ENCODE measurements at places on chromosomes 1 and 21.

- peak; percentile 46 for DNase-seq
These were observed 9.2 kb downstream of the FCRL3 start for GRCh38 chr1:157691285-157691920.

DNA sequence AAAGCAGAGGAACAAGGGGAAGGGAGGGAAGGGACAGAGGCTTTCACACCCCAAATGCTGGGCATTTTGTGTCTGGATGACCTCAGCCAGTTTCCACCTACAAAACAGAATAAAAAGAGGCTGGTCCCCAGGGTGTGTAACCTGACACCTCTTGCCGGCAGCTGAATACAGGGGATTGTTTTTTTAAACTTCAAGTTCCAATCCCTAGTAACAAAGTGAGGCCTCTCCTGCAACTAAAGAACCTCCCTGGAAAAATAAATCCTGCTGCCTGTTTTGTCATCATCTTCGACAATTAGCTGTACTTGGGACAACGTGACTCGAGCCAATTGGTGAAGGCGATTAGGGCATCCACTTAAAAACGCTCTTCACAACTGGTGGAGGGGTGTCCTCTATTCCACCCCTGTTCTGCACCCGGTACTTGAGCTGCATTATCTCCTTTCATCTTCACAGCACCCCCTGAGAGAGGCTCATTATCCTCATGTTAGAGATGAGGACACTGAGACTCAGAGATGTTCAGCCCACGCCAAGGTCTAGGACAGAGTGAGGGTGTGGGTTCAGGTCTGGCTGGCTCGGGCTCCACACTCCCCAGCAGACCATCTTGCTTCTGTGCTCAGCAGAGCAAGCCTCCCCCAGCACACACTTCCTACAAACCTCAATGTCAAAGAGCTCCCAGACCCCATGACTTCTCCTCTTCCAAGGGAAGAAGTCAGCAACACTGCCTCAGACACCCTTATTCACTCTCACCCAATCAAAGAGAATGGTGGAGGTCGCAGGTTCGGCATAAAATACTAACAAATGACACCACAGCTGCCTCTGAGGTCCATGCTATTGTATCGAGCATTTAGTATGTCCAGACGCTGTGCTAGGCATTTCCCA lies 15.2 kb downstream of the ITPKB start:
- DNase-seq, result peak; percentile 74

GRCh38 chr1:39650431-39650830 lies 11.0 kb upstream of the HEYL start:
- DNase-seq, result no peak

GRCh38 chr1:100028765-100029164 lies 59.0 kb downstream of the SLC35A3 start:
- no peak for DNase-seq

DNA sequence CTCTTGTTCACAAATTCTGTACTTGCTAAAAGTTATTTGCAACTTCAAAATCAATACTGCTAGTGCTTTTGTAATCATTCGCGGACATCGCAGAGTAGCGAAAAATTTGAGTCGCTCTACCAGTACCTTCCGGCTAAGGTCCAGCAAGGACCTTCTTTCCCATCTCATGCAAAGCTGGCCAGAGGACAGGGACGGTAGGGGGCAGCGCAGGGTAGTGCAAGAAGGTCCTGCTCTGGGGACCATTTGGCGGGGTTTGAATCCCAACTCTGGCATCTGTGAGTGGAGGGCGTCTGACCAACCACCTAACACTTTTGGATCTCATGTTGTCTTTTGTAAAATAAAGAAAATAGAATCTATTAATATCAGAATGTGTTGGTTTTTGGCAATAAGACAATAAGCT lies 258.3 kb downstream of the SPATA17 start:
- DNase-seq, result no peak

DNA sequence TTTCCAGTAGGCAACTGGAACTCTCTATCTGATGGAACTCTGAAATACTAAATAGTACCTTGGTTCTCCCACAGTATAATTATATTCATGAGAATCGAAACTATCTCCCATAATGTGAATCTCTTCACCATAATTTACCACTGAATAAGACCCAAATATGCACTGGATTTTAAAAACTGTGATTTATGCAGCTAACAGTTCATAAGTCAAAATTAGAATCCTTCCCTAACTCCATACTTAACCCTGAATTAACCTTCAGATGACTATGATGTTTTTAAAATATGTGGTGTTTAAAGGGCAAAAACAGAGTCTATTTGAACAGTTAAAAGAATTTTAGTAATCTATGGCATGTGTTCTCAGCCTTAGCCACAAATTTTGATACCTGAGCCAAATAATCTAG lies 22.9 kb upstream of the SLC44A3 start:
- no peak for DNase-seq

GRCh38 chr1:162626094-162626493 lies 6.2 kb upstream of the DDR2 start:
- no peak for DNase-seq

GRCh38 chr1:178004926-178005391 lies 35.1 kb upstream of the SEC16B start:
- peak; percentile 70 for DNase-seq

- DNase-seq, result peak; percentile 64
These were observed 60.2 kb downstream of the NDUFS5 start for GRCh38 chr1:39086386-39086785.

DNA sequence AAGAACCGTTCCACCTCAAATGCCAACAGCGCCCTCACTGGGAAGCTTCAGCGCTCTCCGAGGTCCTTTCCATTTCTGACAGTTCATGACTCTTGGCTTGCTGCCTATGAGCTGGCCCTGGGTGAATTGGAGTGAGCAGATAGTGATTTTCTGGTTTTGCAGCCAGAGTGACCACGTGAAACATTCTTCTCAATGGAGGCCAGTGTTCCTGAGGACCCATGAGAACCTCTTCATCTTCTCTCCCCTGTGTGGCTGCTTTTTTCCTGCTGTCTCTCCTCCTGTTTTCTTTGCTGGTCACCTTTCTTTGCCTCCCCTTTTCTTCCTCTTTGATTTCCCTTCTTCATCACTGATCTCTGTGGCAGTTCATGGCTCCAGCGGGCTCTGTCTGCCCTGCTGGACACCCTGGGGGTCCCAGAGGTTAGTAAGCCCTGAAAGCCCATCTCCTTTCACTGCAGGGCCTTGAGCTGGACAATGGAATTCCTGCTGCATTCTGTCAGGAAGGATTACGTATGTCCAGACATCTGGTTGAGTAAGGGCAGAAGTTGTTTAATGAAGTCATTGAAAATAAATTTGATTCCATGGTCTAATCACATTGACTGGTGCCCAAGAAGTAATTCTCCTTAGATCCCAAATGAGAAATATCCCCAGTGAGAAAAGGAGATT lies 29.9 kb downstream of the VASH2 start:
- DNase-seq, result no peak
